ENCODE measurements at places on chromosomes 7 and 10. TPM values are rescaled to one million over a fixed set of nuclear protein-coding genes. Genes with fewer than 3 reads are reported as not detected.

The HTR5A gene
- total RNA-seq, result not detected

The AASS gene
- 47.2 TPM for total RNA-seq

The SFTPA1 gene
- not detected for total RNA-seq

The FAM53B gene
- total RNA-seq, result 26.6 TPM

The DNAJC1 gene
- 63.1 TPM for total RNA-seq

The GPR26 gene
- not detected for total RNA-seq

The AGR2 gene
- 25.2 TPM for total RNA-seq

The POLR2J2 gene
- total RNA-seq, result 14.3 TPM

The GPRIN2 gene
- 4.8 TPM for total RNA-seq

The SHH gene
- 0.28 TPM for total RNA-seq

The COL13A1 gene
- total RNA-seq, result 34.1 TPM

The SPAG6 gene
- not detected for total RNA-seq

The PSMC2 gene
- total RNA-seq, result 82.3 TPM

The AQP1 gene
- total RNA-seq, result 1,262 TPM

The C10orf105 gene
- not detected for total RNA-seq

The ELFN1 gene
- 0.81 TPM for total RNA-seq

The C10orf53 gene
- not detected for total RNA-seq

The TSPAN13 gene
- total RNA-seq, result 1.5 TPM

The ABCA13 gene
- total RNA-seq, result not detected

The KIF11 gene
- total RNA-seq, result 0.81 TPM

The TRIM50 gene
- total RNA-seq, result 1.5 TPM

The AKR1C8 gene
- not detected for total RNA-seq

The MET gene
- total RNA-seq, result 18.6 TPM

The THSD7A gene
- total RNA-seq, result 6.1 TPM

The NKX2-3 gene
- total RNA-seq, result 0.42 TPM

The MBL2 gene
- total RNA-seq, result not detected

The GNAT3 gene
- total RNA-seq, result not detected

The GBX1 gene
- not detected for total RNA-seq

The SPAM1 gene
- total RNA-seq, result not detected

The OR2A7 gene
- total RNA-seq, result 0.95 TPM

The FGL2 gene
- total RNA-seq, result 163 TPM

The RSPH10B2 gene
- not detected for total RNA-seq

The ATP6V1F gene
- total RNA-seq, result 73.6 TPM

The CD36 gene
- total RNA-seq, result 68.6 TPM

The PARD3 gene
- total RNA-seq, result 16.7 TPM

The PRXL2A gene
- total RNA-seq, result 24.1 TPM

The OPALIN gene
- total RNA-seq, result not detected

The NOD1 gene
- total RNA-seq, result 47.0 TPM

The CYP2C19 gene
- not detected for total RNA-seq

The KLF14 gene
- total RNA-seq, result not detected

The MYOF gene
- total RNA-seq, result 132 TPM

The UCN3 gene
- not detected for total RNA-seq

The NUTM2A gene
- 0.81 TPM for total RNA-seq
